CD8-positive, alpha-beta memory T cell (primary cell): ENCODE measurements at places on chromosomes 11 and 22.
A peak's percentile ranks its signal among the peaks of the same experiment; 100 is the strongest.

- DNase-seq = no peak
Observed at GRCh38 chr11:92225568-92226330, 1.1 kb downstream of the FAT3 start.

GRCh38 chr11:73233692-73234470 lies 15.8 kb downstream of the P2RY2 start:
- DNase-seq = no peak

- DNase-seq = peak; percentile 25
Observed at GRCh38 chr11:111540114-111540936, at the start of gene LAYN. LAYN (plus strand) TSS chr11:111540720; CDS start chr11:111540844, 124 bp downstream.

GRCh38 chr22:45067731-45068130 lies 57.9 kb upstream of the PHF21B start:
- no peak for DNase-seq

- no peak for DNase-seq
Observed at GRCh38 chr11:120385110-120385509, 48.9 kb downstream of the ARHGEF12 start.

GRCh38 chr11:110251836-110252235 lies 44.6 kb downstream of the RDX start:
- DNase-seq = no peak

GRCh38 chr11:71078482-71078881 lies 173.9 kb downstream of the SHANK2 start:
- DNase-seq = no peak

DNA sequence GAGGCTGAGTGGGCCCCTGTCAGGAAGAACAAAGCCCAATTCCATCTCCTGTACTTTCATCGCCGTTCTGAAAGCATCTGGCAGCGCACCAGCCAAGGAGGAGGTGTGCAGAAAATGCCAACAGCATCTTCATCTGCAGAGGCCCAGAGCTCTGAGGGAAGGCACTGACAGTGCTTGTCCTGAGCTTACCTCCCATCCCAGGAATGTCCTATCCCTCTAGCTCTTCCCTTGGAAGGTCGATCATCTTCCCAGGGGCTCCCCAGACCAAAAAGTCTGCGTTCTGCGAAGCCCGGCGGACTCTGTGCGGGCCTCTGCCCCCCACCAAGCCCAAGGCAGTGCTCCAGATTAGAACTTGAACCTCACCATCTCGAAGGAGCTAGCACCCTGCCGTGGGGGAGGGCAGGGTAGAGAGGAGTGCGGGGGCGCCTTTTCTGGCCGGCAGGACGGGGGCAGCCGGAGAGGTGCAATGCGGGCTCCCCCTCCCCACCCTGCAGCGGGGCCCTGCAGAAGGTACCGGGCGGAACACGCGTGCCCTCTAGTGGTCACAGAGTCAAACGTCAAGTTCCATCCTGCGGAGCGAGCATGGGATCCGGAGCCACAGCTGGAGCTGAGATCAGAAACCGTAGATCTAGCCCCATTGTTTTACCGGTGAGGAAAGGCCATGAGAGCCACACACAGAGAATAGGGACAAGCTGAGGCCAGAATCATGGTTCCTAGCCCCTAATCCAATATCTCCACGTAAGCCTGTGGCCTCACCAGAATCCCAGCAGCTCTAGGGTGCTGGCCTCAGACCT lies 5.0 kb downstream of the SCN2B start:
- DNase-seq = peak; percentile 62

DNA sequence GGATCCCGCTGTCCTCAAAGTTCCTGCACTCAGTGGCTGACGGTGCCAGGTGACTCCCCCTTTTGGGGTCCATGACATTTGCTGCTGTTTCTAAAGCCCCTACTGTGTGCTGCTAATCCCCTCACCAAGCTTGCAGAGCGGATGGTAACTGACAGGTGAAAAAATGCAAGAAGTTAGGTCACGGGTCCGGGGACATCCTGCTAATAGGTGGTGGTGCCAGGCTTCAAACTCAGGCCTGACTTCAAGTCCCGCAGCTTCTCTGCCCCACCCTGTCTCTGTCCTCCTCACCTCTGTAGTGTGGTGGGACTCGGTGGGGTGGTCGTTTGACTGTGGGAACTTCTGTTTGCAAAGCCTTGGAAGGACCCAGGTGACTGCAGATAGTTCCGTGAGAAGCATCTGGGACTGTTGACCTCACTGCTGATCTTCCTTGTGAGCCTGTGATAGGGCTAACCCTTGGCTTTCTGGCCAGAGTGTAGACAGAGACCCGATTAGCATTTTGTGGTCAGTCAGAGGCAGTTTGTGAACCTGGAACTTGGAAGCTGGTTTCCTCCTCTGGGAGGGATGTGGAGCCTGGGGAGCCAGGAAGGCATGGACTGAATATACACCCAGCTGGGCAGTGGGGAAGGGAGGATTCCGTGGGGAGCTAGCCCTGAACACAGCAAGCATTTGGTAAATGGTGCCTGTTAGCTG lies 115.4 kb upstream of the OR4B1 start:
- no peak for DNase-seq

DNA sequence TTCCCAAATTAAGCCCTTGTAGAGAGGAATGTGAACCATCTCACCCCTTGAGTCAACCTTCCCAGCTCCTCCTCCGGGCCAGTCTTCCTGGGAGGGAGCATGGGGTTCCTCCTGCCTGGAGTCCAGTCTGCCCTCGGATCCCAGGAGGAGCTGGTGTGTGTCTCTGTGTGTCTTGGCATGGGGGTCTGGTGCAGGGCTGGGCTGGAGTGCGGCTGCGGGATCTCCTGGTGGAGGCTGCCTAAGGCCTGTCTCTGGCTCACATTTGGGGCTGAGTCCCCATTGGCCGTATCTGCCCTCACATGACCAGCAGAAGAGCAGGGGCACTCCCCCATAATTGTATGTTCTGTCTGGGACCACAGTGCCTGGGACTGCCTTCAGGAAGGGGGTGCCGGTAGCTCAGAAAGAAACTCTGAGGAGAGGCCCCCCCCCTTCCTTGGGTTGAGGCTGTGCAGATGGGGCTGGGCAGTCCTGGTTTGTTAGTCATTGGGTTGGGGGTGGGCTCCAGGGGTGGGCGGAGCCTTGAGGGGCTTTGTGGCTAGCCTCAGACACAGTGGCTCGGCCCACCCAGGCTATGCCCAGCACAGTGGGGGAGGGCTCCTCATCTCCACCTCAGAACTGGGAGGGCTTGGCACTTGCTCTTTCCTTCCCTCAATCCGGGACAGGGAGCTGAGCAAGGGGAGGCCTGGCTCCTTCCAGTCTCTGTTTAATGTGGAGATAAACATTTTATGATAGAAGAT lies 2.9 kb downstream of the C1QTNF5 start:
- DNase-seq = no peak

DNA sequence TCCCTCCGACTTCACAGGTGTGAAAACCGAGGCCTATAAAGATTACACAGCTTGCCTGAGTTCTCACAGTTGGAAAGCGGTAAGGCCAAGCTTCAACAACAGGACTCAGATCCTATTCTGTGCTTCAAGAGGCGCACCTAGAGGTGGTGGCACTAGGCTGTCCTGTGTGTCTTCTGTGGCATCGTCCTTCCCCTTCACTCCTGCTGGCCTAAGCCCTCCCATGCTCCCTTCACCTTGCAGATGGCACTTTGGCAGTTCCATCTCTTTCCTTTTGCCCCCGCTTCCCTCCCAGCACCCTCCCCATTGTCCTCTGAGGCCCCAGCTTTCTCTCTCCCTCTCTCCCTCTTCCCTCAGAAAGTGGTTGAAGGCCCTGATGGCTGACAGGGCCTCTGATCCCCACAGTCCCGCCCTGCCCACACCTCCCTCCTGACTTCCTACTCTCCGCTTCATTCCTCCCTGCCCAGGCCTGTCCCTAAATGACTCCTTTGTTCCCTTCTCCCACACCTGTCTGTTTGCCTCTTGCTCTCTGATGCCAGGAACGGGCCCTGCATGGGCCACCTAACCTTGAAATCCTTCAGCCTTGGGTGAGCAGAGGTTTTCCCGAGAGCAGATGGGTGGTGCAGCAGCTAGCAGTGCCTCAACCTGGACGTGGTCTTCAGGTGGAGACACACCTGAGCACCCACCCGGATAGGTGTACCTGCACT lies 5.8 kb downstream of the TRIM29 start:
- no peak for DNase-seq

DNA sequence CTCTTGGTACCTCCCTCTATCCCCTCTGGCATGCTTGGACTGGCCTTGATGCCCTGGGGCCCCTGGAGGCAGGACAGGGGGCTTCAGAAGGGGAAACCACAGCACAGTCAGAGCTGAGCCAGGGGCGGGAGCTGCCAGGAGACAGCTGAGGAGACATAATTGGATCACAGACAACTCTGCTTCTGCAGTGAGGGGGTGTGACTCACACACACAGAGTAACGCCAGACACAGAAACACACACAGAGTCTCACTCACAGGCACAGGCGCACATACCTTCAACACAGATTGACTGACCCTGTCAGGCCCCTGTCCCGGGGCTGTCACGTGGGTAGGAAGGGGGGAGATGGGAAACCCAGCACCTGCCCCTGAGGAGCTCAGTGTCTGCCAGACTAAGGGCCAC lies 20.6 kb downstream of the STARD10 start:
- DNase-seq = no peak

DNA sequence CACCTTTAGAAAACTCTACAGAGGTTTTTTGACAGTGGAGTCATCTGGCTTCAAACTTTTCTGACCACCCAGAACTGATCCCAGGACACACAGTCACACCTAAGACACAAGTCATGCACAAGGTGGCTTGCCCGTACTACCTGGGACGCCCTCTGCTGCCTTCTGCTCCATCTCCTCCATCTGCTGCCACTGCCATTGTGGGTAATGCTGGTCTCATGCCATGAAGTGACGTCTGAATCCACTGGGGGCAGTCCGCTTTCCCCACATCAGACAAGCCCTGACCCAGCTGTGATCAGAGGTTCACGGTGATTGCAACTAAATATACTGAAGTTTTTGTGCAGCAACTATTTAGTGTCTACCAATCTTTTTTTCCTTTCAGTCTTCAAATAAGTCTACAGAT lies 5.4 kb upstream of the NDUFS8 start:
- DNase-seq = peak; percentile 29
